ENCODE measurements at places on chromosomes 16 and 17. TPM values are rescaled to one million over a fixed set of nuclear protein-coding genes. Genes with fewer than 3 reads are reported as not detected.

DNA sequence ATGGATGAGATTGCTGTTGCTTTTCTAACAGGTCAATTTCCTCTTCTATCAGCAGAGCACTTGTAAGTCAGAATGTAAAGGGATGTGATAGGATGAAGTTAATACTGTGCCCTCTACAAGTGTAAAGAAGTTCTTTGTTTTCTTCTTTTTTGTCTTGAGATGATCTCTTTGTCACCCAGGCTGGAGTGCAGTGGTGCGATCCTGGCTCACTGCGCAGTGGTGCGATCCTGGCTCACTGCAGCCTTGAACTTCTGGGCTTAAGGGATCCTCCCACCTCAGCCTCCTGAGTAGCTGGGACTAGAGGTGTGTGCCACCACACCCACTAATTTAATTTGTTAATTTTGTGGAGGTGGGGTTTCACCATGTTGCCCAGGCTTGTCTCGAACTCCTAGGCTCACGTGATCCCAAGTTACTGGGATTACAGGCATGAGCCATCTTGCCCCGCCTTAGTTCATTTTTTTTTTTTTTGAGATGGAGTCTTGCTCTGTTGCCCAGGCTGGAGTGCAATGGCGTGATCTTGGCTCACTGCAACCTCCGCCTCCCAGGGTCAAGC is 21.6 kb upstream of the KPNB1 start:
- DNase-seq, result no peak

DNA sequence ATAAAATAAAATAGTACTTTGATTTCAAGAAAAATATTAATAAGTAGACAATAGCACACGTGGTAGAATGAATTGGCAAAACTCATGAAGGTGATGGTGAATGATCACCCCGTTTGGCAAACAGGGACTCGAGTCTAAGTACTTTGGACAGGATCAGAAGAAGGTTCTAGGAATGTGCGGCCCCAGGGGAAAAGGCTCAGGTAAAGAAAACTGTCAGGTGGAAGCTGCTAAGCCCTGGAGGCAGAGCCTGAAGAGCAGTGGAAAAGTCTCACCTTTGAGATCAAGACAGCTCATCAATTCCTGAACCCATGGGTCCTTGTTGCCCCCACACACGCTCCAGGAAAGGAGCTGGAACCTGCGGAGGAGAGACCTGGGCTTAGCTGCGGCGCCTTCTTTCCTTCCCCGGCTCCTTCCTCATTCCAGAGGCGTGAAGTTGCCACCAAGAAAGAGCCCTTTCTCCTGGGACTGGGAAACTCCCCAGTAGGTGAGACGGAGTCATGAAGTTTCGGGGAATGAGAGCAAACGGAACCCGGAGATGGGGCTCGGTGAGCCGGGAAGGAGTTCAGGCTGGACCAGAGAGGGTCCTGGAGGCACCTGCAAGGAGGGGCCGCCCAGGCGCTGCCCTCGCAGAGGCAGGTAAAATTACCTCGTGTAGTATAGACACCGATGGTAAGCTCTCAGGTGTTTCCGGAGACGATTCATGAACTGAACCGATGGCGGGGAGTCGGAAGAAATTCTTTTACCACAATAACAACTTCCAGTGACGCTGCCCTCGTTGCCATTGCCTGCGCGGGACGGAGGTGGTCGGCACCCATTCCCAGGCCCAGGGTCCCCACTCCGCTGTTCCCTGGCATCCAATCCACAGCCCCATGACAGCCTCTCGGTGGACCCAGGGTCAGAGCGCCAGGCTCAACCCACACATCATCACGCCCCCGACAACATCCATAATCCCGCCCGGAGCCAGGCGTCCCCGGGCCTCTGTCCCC is 1.2 kb upstream of the ZMYND15 start:
- DNase-seq, result no peak

GRCh38 chr17:72719578-72720493 is 372.7 kb downstream of the SLC39A11 start:
- DNase-seq, result no peak

GRCh38 chr16:2767140-2767731 is 9.8 kb downstream of the ELOB start:
- DNase-seq, result no peak

DNA sequence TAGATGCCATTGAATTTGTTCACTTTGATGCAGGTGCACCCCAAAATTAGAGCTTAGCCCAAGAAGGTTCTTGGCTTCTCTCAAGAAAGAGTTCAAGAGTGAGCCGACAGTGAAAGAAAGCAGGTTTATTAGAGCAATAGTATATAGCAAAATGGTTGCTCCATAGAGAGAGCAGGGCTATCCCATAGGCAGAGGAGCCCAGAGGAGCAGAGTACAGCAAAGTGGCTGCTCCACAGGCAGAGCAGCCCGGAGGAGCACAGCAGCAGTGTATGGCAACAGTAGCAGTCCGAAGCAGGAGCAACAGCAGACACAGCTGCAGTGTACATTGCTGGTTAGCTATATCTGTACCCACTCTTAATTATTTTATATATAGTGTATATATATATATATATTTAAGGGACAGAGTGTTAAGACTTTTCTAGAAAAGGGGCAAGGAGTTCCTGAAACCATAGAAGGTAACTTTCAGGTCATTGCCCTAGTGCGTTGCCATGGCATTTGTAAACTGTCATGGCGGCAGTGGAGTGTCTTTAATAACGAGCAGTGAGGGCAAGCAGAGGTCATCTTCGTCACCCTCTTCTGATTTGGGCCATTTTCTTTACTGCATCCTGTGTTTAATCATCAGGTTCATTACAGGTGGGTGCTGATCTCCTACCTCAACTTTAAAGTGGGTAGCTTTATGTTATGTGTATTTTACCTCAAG is 222.7 kb downstream of the CYB561 start:
- DNase-seq, result no peak

DNA sequence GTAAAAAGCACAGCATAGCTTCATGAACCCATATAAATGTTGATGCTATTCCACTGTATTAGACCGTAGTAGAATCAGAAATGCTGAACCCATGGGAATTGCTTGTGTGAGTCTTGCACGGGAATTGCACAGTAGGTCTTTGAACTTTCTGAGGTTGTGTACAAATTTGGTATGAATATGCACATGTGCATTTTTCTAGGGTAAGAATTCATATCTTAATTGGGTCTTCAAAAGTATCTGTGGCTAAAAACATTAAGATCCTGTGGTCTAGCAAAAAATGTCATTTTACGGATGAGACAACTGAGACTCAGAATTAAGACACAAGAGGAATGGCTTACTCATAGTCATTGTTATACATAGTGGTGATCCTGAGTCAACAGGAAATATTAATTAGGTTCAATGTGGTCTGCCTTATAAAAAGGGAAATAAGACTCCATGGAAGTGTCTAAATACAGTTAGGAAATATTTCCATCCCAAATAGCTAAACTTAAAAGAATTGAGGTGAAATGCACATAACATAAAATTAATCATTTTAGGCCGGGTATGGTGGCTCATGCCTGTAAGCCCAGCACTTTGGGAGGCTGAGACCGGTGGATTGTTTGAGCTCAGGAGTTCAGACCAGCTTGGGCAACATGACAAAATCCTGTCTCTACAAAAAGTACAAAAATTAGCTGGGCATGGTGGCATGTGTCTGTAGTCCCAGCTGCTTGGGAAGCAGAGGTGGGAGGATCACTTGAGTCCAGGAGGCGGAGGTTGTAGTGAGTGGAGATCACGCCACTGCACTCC is 22.8 kb downstream of the TAOK1 start:
- DNase-seq, result no peak

- no peak for DNase-seq
These were observed 730.7 kb downstream of the CDH11 start for GRCh38 chr16:64391063-64391600.

- DNase-seq, result no peak
These were observed 25.5 kb downstream of the CDH5 start for GRCh38 chr16:66391726-66392670.

GRCh38 chr16:50932348-50932935 is 190.6 kb downstream of the CYLD start:
- no peak for DNase-seq

- no peak for DNase-seq
These were observed 98.9 kb downstream of the ABCC6 start for GRCh38 chr16:16124438-16124837.

- no peak for DNase-seq
These were observed 24.9 kb downstream of the HYDIN start for GRCh38 chr16:71205482-71206131.

- no peak for DNase-seq
These were observed at the start of gene SYNGR3 for GRCh38 chr16:1989209-1990100. Gene SYNGR3 (plus strand): TSS chr16:1989970. CDS start chr16:1990103, 133 bp downstream.

- DNase-seq, result no peak
These were observed 442.6 kb downstream of the UTP18 start for GRCh38 chr17:51702963-51703360.

DNA sequence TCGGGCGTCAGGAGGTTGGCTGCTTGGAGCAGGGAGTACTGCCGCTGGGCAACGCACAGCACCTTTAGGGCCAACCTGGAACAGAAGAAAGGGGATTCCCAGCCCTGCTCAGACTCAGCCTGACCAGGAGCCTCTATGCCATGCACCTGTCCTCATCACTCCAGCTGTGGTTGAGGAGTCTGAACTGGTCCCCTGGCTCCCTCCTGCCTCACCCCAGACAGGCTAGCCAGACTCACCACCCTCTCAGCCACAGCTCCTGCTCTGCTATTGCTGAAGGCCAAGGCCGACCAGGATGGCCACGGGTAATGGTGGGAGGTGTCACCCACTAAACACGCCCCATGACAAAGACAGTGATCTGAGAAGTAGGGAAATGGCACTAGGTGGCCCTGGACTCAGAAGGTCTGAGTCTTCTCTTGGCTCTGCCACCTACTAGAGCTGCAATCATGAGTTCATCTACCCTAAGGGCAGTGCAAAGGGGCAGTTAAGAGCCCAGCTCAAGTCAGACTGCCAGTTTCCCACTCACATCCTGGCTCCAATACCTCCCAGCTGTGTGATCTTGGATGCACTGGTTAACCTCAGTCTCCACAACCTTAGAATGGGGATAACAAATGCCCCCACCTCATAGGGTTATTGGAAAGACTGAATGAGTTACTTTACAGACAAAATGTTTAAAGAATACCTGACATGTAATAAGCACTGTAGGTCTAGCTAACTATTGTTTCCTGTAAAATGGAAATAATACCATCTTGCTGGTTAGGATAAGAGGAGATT is 13.8 kb upstream of the GFAP start:
- DNase-seq, result no peak

- no peak for DNase-seq
These were observed 406.5 kb downstream of the SHISA9 start for GRCh38 chr16:13307851-13308250.

DNA sequence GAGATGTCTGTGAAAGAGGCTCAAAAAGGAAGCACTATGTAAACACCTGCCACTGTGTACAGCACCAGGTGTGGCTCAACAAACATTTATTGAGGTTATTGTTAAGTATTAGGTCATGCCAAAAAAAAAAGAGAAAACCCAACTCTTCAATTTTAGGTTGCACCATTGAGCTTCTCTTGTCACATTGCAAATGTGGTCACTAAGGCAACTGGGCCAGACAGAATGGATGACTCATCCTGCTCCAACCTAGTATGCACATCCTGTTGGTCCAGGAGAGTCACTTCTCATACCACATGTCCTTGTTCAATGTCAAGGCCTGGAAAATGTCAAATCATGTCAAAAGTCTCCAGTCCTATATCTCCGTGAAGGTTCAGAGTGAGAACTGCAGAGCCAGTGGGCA is 25.0 kb downstream of the HOXB1 start:
- no peak for DNase-seq

DNA sequence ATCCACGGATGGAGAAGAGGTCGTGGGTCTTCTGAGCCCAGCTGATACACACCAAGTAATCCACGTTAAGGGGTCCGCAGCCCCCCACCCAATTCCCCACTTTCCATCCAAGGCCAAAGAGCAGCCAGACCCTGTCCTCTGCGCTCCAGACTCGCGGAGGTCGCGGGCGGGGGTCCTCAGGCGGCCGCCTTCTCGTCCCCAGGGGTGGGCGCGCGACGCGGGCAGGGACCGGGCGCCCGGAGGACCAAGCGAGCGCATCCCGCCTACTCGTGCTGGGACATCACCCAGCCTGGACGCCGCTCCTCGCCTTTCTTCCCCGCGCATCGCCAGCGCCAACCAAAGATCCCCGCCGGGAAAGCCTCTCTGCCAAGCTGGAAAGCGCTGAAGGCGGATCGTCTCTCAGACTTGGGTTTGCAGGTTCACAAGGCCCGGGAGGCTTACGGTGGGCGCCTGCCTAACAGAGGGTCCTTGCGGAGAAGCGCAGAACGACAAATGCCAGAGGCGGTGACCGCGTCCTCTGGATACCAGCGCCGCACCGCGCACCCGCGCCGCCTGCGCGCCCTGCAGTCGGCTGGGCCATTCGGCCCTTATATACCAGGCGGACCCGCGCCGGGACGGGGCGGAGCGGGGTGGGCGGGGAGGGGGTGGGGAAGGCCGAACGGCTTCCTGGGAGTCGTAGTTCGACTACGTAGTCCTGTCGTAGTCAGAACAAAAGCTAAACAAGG is 471.6 kb downstream of the SOX9 start:
- DNase-seq, result no peak

DNA sequence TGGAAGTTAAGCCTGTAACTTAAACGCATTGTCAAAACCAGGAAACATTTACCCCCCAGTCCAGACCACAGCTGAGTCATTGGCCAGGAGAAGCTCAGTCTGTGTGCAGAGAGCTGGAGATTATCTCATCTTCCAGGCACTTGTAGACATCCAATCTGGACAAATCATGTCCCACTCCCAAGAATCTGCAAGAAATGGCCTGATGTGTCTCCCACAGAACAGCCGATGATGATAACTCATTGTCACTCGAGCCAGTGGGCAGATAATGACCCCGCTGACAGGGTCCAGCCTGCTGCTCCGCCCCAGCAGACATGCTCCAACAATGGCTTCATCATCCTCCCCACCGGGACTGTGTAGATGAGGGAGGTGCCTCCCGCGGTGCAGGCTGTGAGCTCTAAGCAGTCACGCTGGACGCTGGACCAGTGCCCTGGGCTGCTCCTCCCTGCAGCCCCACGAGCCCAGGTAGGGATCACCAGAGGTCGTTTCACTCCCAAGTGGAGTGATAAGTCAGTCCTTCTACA is 322.5 kb downstream of the C16orf95 start:
- no peak for DNase-seq

DNA sequence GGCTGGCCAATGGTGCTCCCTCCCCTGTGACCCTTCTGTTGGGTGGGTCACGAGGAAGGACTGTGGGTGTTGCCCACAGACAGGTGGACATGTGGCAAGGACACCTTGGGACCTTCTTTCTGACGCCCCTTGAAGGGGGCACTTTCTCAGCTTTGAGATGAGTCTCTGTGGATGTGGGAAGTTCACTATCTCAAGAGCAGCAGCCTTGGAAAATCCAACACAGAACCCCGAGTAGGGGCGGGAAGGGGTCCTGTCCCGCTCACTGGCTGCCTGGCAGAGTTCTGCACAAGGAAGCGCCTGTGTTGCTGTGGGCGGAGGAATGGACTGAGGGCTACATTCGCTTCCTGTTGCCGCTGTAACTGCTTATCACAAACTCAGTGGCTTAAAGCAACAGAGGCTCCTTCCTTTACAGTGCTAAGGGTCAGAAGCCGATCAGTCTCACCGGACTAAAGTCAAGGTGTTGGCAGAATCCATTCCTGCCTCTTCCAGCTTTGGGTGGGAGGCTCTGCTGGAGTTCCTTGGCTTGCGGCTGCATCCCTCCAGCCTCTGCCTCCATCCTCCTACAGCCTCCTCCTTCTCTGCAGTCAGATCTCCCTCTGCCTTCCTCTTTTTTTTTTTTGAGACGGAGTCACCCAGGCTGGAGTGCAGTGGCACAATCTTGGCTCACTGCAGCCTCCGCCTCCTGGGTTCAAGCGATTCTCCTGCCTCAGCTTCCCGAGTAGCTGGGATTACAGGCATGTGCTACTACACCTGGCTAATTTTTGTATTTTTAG is 305.2 kb downstream of the SEC14L1 start:
- no peak for DNase-seq

The PRAC1 gene
- polyA plus RNA-seq, result 18.0 TPM

The OTOA gene
- 0.05 TPM for polyA plus RNA-seq

The CDH5 gene
- polyA plus RNA-seq, result 44.0 TPM

The FLII gene
- polyA plus RNA-seq, result 249 TPM

The TUBB3 gene
- 16.1 TPM for polyA plus RNA-seq

The NEK8 gene
- polyA plus RNA-seq, result 2.1 TPM
